HT1080 (cell line): ENCODE measurements at places on chromosomes 3 and 15. TPM values are rescaled to one million over a fixed set of nuclear protein-coding genes. Genes with fewer than 3 reads are reported as not detected.

The ADCY5 gene
- total RNA-seq: 0.30 and 1.7 TPM in 2 replicates

The RHCG gene
- not detected in 2 replicates for total RNA-seq

The MEGF11 gene
- total RNA-seq: 0.07 and 0.11 TPM in 2 replicates

The ZNF501 gene
- 0.07 TPM in 1 of 2 replicates, not detected in the other for total RNA-seq

The HRG gene
- total RNA-seq: 0.05 TPM in 1 of 2 replicates, not detected in the other

DNA sequence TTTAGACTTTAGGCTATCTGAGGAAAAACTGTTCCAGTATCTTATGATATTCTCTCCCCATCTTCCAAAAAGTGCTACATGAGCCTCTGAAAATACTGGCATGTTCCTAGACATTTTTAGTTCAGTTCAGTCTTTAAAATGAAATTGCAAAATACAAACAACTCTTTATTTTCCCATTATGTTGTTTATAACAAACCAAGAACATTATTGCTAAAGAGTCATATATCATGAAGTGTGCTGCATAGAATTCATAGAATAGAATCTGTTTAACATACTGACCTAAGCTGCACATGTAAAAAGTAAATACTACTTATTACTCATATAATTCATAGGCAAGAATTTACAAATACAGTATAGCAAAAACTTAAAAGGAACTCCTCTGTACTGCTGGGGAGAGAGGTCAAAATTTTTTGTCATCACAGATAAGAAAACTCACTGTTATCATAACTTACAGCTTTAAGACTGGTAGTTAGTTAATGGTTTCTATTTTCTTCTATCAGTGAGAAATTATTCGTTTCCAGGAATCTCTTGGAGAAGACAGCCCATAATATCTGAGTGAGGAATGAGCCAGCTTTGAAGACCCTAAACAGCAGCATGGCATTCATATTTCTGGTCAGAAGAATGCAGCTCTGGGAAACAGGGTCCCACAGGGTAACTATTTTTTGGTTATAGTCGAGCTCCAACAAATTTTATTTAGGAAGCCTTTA lies 32.2 kb downstream of the FILIP1L start:
- DNase-seq: no peak

- no peak for DNase-seq
These were observed 18.1 kb downstream of the CHSY1 start for GRCh38 chr15:101233651-101234280.

GRCh38 chr3:194884649-194885315 lies 199.1 kb downstream of the FAM43A start:
- peak; percentile 77 for DNase-seq

DNA sequence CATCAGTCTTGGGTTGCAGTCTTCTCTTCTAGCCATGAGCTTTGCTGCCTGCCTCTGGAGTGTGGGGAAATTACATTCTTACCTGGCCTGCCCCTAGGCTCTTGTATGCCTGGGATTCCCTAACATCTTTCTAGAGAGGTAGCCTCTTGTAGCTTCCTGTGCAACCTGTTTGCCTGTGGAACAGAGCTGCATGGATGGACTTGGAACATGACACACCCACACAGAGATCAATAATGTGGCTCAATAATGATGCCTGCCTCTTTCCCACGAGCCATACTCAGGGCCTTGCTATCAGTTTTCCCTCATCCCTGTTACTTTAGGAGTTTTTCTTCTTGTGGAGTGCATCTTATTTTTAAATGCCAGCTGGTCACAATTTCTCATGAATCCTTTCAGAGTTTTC lies 11.4 kb downstream of the CHCHD6 start:
- DNase-seq: no peak

DNA sequence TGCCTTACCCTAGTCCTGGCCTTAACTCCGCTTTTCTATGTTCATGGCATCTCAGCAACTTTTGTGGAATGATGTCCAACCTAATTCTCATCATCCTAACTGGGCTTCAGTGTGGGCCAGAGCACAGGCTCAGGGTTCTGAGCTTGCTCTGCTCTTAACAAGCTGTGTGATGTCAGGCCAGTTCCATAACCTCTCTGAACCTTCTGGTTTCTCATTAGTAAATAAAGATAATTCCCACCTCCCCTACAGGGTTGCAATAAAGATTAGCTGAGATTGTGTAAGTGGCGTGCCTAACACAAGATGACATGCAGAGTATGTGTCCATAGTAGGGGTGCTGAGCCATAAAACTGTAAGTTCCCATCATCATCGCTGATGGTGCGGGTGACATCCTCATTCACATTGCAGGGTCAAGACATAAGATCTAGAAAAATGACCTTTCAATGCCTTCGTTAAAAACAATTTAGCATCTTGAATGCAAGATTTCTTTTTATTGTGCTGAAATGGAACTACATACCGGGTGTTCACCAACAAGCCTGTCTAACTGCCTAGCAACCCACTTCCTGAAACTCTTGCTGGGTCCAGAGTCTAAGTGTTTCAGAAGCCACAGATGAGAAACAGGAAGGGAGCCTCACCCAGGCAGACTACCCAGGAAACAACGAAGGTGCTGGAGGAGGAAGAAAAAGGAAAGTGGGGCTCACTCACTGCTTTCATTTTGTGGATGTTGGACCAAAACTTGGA lies 36.2 kb downstream of the CDCP1 start:
- DNase-seq: peak; percentile 69

- peak; percentile 60 for DNase-seq
These were observed 55.0 kb downstream of the CFAP20DC start for GRCh38 chr3:58994746-58995330.

DNA sequence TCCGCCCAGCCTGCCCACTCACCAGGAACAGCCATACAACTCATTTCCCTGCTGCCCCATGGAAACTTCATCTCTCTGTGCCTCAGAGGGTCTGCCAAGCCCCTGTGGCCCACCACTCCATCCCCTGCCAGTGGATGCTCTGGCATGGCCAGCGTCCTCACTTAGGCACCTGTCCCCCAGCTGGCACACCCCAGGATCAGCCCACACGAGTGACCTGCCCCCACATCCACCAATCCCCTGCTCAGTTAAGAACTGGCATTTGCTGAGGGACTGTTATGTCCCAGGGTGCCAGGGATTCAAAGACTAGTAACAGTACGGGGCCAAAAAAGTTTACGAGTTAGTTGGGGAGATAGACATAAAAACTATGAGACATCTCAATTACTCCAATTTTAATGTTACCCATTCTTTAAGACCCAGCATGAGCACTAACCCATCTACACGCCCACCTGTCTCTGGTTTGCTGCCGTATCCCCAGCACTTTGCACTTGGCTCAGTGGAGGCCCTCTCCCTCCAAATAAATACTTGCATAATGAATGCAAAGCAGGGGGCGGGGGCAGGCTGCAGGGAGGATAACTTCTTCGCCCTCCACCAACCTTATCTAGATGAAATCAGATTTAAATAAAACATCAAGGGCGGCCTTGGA lies 11.6 kb upstream of the BAHD1 start:
- DNase-seq: no peak

DNA sequence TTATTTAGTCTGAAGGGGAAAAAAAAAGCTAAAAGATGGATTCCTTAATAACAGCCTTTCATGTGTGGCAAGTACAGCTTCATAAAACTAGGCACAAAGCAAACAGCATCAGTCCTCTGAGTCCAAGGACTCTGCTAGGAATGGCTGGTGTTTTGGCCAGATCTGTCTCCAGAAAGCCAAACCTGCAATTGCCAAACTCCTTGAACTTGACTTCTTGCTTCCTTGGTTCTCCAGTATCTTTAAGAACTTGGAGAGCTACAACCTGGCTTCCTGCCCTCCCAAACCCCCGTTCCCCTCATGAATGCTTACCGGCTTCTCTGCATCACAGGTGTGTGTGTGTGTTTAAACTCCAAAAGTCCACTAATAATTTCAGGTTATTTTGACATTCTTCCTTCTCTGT lies 1.6 kb upstream of the PLOD2 start:
- no peak for DNase-seq

DNA sequence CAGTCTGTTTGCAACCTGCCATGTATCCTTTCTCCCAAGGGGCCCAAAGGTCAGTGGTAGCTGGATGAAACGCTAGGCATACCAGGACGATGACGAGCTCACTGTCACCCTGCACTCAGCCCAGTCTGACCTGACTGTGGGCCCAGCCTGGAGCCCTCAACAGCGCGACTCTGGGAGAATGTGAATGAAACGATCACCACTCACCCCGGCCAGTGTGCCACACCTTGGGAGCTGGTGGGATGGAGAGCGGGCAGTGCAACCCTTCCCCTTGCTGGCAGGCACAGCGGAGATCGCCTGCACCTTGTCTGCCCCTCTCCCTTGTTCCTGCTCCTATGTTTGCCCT lies 27.2 kb downstream of the SRPRB start:
- no peak for DNase-seq

GRCh38 chr3:29186982-29187725 lies 93.7 kb upstream of the RBMS3 start:
- peak; percentile 94 for DNase-seq

DNA sequence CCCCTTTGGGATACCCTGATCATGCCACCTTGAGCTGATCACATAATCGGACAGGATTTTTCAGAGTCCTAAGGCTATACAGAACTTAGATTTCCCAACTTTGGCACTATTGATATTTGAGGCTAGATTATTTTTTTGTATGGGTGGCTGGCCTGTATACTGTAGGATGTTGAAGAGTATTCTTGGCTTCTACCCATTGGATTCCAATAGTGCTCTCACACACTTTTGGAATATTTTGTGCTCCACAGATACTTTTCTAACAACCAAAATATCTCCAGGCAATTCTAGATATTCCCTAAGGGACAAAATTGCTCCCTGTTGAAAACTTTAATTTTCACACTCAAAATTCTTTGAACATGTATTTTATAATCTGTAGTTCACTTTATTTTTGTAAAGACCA lies 125.1 kb downstream of the ABI3BP start:
- no peak for DNase-seq

DNA sequence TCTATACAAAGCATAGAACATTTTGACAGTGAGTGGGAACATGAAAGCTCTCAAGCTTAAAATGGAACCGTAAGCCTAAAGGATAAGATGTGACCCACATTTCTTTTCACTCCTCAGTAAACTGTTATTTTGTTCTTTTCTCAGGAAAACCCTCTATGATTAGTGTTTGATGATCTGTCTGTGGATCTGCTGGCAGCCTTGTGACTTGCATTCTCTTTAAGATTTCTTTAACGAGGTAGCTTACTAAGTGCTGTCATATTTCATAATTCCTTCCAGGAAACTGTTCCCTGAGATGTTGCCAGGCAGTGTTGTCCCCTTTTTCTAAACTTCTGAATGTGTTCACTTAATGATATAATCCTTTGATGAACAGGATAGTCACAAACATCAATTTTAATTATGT lies 167.6 kb downstream of the PYDC2 start:
- DNase-seq: no peak

DNA sequence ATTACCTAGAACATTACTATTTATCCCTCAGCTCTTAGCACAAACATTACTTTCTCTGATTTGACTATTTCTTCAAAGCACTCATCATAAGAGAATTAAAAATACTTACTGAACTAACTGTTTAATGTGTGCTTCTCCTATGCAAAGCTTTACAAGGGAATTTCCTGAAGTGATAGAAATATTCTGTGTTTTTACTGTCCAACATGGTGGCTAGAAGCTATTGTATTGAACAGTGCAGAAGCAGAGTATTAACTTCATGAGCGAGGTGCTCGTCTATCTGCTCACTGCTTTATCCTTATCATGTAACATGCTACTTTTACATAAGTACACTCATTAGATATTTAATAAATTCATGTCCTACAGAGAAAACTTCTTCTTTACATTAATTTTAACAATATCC lies 239.1 kb downstream of the ISL2 start:
- no peak for DNase-seq

GRCh38 chr3:44439499-44440295 lies 37.8 kb downstream of the ZNF445 start:
- peak; percentile 48 for DNase-seq

DNA sequence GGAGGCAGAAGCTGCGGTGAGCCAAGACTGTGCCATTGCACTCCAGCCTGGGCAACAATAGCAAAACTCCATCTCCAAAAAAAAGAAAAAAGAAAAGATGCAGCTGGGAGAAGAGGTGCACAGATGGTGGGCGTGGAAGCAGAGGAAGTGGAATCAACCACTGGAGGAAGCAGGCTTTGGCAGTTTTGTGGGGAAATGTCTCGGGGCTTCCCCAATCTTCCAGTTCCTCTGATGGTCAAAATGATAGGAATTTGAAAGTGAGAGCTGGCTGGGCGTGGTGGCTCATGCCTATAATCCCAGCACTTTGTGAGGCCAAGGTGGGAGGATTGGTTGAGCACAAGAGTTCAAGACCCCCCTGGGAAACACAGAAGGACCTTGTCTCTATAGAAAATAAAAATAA lies 48.1 kb upstream of the SMAD3 start:
- DNase-seq: no peak

DNA sequence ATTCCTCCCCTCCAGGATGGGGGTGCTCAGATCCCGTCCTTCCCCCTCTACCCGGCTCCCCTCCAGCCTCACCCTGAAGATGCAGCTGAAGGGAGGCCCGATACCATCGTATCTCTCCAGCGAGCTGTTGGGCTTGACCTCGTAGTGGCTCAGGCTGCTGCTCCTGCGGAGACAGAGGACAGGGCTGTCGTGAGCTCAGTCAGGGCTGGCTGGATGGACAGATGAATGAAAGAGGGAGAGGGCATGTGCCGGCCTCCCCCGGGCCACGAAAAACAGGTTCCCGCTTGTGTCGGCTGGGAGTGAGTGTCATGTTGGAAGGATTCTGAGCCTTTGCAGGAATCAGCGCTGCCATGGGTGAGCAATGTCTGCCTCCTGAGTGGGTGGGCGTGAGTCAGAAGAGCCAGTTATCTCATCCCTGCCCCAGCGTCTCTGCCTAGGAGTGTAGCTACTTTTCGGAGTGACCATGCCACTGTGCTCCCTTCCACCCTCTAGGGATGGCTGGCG lies 35.2 kb downstream of the FEM1B start:
- DNase-seq: no peak

DNA sequence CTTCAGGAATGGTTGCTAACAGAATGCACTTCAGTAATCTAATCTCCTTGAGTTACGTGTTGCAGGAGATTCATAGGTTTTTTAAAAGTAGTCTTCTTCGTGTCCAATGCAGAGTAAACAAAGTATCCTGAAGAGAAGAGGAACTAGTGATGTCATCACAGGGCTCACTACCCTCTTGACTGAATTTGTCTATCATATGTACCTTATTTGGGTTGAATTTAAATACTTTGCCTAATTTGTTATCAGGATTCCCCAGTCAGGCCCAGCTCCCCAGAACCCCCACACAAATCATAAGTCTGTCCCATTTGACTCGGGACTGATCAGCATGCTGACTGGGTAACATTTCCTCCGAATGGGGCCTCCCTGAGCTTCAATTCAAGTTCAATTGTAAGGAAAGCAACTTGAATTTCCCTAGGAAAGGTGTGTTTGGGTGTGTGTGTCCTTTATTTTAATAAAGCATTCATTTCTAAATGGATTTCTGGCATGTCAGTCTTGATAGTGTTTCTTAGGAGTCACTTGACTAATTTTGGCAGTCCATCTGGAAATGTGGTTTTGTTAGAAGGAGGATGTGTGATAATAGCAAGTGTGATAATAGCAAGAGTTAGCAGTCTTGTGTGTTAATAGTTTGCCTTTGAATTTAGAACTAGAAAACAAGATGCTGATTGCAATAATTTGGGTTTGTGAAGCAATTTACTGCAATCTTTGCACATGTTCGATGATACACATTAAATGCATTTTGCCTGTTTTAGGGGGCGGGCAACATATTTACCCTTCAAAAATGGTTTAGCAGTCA lies 21.9 kb downstream of the OXNAD1 start:
- DNase-seq: no peak
